ENCODE measurements at places on chromosomes 3 and 15. TPM values are rescaled to one million over a fixed set of nuclear protein-coding genes. Genes with fewer than 3 reads are reported as not detected.

- H3K27ac ChIP-seq, result no peak overlapping the region
- no peaks in the 10 kb centered on the region for H3K36me3 ChIP-seq
- H3K4me1 ChIP-seq, result no peaks in the 10 kb centered on the region
- no peak overlapping the region for H3K4me3 ChIP-seq
- DNase-seq, result no peak
Measured at GRCh38 chr15:62895905-62896316, 146.6 kb upstream of the TPM1 start.

GRCh38 chr3:42504334-42505127 is 2.1 kb downstream of the VIPR1 start:
- no peak for DNase-seq
- no peak overlapping the region for H3K27ac ChIP-seq
- H3K4me3 ChIP-seq, result peak overlapping the region; percentile 86
- no peaks in the 10 kb centered on the region for H3K36me3 ChIP-seq
- H3K27me3 ChIP-seq, result peaks cover 13% of the 10 kb centered on the region

GRCh38 chr15:101200181-101200580 is 51.7 kb downstream of the CHSY1 start:
- H3K27ac ChIP-seq, result peak overlapping the region; percentile 96
- no peak for DNase-seq
- H3K4me1 ChIP-seq, result peaks cover 91% of the 10 kb centered on the region
- peaks cover 54% of the 10 kb centered on the region for H3K36me3 ChIP-seq
- H3K27me3 ChIP-seq, result no peaks in the 10 kb centered on the region

DNA sequence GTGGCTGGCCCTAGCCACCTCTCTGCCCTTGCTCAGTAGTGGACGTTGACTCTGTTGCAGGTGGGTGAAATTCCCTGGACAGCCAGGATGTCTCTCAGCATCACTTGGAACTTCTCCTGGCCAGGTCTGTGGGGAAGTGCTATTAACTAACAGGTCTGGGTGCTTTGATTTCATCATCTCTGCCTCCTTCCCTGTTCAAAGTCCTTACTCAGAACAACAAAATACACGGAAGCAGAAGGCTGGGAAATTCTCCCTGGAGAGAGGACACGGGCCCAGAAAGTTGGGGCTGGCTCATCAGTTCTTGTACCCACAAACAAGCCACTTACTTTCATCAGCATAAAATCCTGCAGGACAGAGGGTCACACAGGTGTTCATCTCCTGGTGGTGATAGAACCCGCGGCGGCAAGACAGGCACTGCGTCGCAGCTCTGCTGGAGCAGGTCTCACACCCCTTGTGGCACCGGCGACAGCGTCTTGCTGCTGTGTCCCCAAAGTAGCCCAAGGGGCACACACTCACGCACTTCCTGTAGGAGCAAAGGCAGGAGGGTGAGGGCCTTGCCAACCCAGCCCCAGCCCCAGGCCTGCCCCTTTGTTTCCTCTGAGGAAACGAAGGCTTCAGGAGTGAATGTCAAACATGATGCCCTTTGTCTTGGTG is 29.6 kb upstream of the SNRPA1 start:
- H3K27ac ChIP-seq, result no peak overlapping the region
- no peak overlapping the region for H3K4me3 ChIP-seq
- no peaks in the 10 kb centered on the region for H3K36me3 ChIP-seq
- H3K4me1 ChIP-seq, result peaks cover 13% of the 10 kb centered on the region
- no peaks in the 10 kb centered on the region for H3K27me3 ChIP-seq

- H3K27me3 ChIP-seq, result no peaks in the 10 kb centered on the region
- H3K4me3 ChIP-seq, result no peak overlapping the region
- H3K36me3 ChIP-seq, result no peaks in the 10 kb centered on the region
- no peak for DNase-seq
Measured at GRCh38 chr3:178099862-178100261, 436.4 kb upstream of the KCNMB2 start.

Gene CHL1
- total RNA-seq, result not detected

Gene BNC1
- total RNA-seq, result not detected

Gene CCDC191
- total RNA-seq, result 1.7 TPM

Gene TUSC7
- total RNA-seq, result not detected
